ENCODE measurements at places on chromosomes 3 and 15. TPM values are rescaled to one million over a fixed set of nuclear protein-coding genes. Genes with fewer than 3 reads are reported as not detected.
A peak's percentile ranks its signal among the peaks of the same experiment; 100 is the strongest.

The GOLGA8G gene
- not detected for total RNA-seq

The SEMA3G gene
- 2.4 TPM for total RNA-seq

The CHRD gene
- total RNA-seq: 1.9 TPM

The ZNF660 gene
- 16.4 TPM for total RNA-seq

The LSAMP gene
- total RNA-seq: 0.66 TPM

The CCR1 gene
- total RNA-seq: not detected

The DCUN1D1 gene
- 68.5 TPM for total RNA-seq

The ZNF620 gene
- 27.1 TPM for total RNA-seq

The PTH1R gene
- 0.99 TPM for total RNA-seq

GRCh38 chr3:23550402-23550801, 255.4 kb upstream of the UBE2E1 start:
- no peak for DNase-seq

DNA sequence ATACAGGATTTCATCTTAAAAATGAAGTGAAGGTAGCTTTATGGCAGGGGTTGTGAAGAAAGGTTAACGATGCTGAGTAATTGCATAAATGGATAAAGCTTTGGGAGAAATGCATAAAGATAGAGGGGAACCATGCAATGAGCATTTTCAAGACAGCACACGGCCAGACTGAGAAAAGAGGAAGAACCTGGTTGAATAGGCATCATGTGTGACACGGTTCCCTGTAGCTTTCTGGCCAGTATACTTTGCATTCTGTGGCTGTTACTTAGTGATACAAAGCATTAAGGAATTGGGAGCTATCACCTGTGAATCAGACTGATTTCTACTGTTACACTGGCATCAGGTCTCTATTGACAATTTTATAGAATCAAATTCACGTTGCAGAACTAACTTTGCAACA, 33.3 kb downstream of the NR2C2 start:
- no peak for DNase-seq

- DNase-seq: peak; percentile 41
Measured at GRCh38 chr15:50051811-50052419, 67.1 kb downstream of the ATP8B4 start.

DNA sequence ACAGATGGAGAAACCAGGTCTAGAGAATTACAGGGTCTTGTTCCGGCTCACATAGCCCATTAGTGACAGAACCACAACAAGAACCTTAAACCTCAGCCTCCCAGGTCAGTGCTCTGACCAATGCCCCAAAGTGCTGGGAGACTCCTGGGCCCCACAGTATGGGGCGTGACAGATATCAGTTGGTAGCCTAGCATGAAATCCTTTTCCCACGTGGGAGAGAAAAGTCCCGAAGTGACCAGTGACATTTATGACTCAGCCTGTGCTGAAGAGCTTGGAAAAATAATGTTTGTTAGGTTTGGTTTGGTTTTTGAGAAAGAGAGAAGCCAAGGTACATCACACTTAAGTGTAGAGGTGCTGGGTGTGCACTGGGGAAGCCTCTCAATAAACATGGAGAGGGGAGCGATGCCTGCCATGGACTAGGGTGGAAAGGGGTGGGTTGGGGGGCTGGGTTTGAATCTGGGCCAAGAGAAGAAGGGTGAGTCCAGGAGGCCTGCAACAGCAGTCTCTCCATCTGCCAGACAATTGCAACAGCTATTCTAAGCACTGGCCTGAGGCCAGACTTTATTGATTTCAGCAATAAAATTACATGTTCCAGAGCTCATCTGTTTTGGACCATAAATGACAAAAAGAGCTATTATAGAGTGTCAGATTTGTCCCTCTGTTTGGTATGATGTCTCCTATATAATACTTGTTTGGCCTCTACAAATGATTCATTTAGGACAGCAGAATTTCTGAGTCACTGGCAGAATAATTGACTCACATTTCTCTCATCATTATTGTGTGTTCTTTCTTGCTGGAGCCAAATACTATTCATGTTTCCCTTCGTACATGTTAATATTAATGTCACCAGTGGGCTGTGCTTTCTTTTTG, 43.4 kb downstream of the C2CD4A start:
- DNase-seq: no peak

DNA sequence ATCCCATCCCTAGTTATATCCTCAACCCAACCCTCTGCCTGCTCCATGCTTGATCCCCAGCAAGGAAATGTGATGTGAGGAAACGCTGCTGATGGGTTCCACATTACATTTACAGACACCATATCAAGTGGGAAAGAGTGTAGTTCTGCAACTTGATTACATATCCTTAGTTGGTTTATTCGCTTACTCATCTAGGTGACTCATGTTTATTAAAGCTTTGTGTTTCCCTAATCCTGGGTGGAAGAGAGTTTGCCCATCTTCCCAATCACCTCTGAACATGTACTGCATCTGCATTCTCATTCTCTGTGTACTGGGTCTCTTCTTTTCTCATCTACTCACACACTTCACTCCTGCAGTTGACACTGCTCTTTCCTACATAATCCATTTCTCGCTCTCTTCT, 91.7 kb upstream of the PDZRN3 start:
- DNase-seq: no peak

DNA sequence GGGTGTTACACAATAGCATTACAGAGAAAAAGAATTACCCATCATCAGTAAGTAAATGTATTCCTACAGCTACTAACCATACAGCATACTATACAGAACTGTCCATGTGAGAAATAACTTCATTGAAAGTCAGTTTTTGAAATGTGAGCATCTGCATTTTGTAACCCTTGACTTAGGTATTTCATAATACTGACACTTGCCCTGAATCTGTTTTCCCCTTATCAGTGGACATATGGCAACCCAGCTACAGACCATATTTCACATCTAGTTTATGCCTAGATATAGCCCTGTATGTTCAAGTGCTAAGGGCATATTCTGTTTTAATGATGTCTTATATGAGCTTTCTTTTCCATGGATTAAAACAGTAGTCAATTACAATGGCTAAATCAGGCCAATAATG, 297.6 kb downstream of the TBC1D5 start:
- DNase-seq: no peak

DNA sequence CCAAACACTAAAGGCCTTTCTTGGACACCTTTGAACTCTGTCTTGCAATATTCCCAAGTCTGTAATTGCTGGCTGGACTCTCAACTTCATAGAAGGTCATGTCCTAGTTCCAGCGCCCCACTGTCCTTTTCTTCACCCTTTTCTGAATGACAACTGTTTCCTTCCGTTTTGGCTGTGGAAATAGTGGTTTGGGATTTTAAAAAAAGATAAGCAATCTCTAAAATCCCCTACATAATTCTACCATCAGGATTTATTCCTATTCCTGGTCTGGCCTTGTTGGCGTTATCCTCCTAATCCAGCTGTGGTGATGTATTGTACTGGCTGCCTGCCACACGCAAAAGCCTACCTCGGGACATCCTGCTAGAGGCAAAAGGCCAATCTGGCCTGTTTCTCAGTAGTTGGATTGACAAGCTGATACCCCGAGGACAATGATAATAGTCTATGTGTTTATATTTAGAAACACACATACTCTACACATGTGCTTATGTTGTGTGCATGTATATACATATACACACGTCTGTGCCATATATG, 440.3 kb upstream of the DPH6 start:
- DNase-seq: no peak

DNA sequence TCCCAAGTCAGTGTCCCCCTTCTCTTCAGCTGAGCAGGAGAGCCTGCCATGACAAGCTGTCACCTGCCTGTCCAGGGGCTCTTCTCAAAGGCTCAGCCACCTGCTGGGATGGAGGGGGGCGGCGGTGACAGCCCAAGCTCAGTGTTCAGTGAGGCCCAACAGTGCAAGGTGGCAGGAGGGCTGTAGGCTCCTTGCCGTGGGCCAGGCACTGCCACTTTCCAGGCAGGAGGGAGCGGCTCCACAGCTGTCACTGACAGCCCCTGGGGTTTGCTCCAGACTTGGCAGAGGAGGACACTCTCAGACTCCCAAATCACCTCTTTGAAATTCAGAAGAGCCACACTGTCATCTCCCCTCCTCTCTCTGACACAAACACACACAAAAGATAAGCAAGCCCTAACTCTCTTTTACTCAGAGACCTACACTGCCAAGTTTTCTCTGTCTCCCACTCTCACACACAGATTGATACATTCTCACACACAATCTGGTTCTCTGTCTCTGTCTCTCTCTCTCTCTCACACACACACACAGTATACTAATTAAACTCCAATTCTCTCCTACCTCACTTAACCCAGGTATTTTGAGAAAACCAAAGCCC, 443.3 kb downstream of the EPHB1 start:
- no peak for DNase-seq

GRCh38 chr3:72043204-72044133, 258.5 kb upstream of the PROK2 start:
- no peak for DNase-seq

DNA sequence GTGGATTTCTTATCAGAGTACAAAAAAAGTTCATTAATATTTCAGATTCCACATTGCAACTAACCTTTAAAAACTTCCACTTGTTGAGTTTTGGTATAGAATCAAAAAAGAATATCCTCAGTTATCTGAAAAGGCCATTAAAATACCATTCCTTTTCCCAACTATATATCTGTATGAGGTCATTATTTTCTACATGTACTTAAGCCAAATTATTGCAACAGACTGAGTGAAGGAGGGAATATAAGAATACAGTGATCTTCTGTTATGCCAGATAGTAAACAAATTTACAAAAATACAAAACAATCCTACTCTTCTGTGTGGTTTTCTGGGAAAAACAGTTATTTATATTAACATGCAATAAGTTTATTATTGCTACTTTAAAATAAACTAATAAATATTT, 5.7 kb upstream of the GANC start:
- DNase-seq: no peak

GRCh38 chr3:78314327-78314726, 1274.4 kb downstream of the ROBO2 start:
- no peak for DNase-seq

GRCh38 chr3:16548721-16549120, 35.2 kb upstream of the RFTN1 start:
- DNase-seq: no peak

GRCh38 chr3:63333815-63334214, 55.7 kb downstream of the SYNPR start:
- DNase-seq: no peak

DNA sequence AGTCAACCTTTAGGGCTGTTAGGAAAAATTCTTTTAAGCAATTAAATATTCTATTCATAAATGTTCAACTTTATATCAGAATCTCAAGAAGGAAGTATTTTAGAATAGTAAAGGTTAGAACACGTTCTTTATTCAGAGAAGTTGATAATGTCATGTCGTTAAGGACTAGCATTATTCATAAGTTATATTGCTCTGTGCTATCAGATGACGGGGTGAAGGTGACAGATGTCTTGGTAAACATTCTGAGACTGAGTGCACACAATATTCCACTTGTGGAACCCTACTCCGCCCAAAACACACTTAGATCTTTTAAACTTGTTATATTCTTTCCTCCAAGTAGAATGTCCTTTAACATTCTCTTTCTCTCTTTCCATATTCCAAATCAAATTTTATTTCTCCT, 7.9 kb downstream of the AP4E1 start:
- DNase-seq: no peak

DNA sequence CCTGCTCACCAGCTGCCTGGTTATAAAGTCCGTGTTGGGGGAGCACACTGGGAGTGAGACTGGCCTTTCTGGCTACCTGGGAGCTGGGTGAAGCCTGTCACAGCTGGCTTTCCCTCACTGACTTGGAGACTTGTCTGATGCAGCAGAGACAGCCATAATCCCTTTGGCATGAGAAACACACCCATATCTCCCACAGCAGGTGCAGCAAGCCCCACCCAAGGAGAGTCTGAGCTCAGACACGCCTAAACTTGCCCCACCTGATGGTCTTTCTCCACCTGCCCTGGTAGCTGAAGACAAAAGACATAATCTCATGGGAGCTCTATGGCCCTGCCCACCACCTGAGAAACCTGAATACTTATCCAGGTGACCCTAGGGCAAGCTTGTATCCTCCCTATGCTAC, 54.8 kb downstream of the NMD3 start:
- no peak for DNase-seq

DNA sequence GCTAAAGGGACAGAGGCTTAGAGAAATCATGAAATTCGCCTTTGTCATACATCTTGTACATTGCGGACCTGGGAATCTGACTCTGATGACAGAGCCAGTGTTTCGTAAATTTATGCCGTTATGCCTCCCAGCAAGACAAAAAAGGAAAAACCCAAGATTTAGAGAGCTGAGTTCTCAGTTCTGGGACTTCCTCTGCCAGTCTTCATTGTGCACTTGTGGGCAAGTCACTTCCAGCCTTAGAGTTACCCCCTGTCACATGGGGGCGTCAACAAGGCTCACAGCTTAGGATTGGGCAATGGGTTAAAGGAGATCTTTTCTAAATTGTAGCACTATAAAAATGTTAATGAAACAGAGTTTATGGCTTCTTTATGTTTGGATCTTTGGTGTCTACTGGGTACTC, 41.9 kb upstream of the MITF start:
- no peak for DNase-seq

DNA sequence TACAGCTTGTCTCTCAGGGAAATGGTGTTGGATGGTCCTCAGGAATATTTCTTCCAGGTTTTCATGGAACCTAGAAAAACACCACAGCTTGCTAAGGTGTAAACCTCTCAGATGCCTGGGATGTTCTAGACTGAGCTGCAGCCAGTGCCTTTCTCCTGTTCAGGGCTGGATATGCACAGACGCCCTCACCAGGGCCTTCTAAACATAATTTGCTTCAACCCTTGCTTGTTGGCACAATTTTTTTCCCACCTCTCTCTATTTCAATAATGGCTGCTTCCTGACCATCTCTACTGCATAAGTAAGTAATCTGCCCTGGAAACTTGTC, 28.2 kb downstream of the SIAH2 start:
- DNase-seq: no peak

- DNase-seq: peak; percentile 92
Measured at GRCh38 chr3:89113893-89114840, 6.7 kb downstream of the EPHA3 start.
